ENCODE measurements at places on chromosomes 2 and 18. TPM values are rescaled to one million over a fixed set of nuclear protein-coding genes. Genes with fewer than 3 reads are reported as not detected.

GRCh38 chr18:58449464-58449863 lies 179.4 kb downstream of the ALPK2 start:
- no peak for DNase-seq

DNA sequence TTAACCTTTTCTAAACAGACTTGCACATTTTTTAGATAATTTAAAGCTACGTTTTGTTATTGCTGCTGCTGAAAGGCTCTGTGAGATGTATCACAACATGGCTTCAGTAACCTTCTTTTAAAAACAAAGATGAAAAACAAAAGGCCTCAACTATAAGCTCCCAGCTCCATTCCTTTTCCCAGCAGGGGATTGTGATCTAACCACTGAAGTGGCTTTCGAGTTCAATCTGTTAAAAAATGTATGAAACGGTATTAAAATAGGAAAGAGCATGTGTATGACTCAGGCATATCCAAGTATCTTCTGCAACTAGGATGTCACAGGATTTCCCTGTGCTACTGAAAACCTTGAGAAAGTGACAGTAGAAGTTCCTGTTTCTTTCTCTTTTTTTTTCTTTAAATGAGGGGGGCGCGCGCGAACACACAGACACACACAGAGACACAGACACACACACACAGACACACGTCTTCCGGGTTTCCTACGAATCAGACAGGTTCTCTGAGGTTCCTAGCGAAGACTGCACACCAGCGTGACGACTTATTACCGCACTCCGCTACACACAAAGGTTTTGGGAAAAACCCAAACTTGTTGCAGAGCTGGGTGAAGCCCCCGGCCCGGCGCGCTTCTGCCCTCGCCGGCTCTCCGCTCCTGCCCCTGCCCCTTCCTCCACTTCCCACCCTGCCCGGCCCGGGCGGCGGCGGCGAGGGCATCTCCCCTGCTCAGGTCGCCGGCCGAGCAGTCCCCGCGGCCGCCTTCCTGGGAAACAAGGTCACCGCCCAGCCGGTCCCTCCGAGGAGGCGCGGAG lies 86.8 kb downstream of the RBMS1 start:
- peak; percentile 66 for DNase-seq

Gene PLEKHM3
- 2.0 TPM for total RNA-seq

- peak; percentile 18 for DNase-seq
Observed at GRCh38 chr2:231877533-231878456, 48.4 kb downstream of the NPPC start.

DNA sequence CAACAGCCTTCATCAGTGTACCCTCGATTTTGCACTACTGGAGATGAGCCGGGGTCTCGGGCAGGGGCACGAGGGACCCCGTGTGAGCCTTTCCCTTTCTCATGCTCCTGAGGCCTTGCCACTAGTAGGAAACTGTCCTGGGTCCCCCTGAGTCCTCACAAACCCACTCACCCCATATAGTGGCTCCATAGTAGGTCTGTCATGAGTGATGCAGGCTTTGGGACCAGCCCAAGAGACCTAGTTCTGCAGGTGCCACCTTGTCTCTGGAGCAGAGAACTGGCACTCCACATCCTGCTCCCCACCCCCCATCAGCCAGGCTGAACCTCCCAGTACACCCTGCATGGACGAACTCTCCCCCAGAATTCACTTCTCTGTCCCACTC lies 187.1 kb downstream of the SMAD7 start:
- no peak for DNase-seq

GRCh38 chr2:127619877-127620705 lies 25.9 kb upstream of the GPR17 start:
- no peak for DNase-seq

DNA sequence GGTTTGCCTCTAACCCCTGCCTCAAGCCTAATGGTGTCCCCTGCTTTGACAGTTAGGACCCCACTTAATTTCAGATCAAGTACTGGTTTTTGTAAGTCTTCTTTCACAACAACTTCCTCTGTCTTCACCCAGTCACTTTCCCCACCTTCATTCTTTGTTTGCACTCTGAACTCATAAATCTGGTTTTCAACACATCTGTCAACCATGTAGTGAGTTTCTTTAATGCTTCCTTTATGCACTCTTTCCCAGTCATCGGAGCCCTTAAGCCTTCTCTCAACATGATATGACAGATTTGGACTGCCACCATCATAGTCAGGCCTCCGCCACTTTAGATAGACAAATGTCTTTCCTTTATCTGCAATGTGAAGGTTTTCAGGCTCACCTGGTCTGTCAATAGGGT lies 109.1 kb downstream of the PLEKHA3 start:
- no peak for DNase-seq

- no peak for DNase-seq
Observed at GRCh38 chr2:127422559-127423477, 4.6 kb downstream of the PROC start.

GRCh38 chr2:156956161-156956560 lies 301.3 kb upstream of the GALNT5 start:
- DNase-seq, result no peak

Gene KCNG3
- total RNA-seq, result 7.1 TPM

Gene GRB14
- not detected for total RNA-seq

Gene C2orf74
- 37.5 TPM for total RNA-seq

- DNase-seq, result no peak
Observed at GRCh38 chr18:7726522-7726921, 159.4 kb downstream of the PTPRM start.

- DNase-seq, result no peak
Observed at GRCh38 chr2:85889627-85890281, 964 bp upstream of the ST3GAL5 start.

Gene RAMP1
- 1.7 TPM for total RNA-seq

DNA sequence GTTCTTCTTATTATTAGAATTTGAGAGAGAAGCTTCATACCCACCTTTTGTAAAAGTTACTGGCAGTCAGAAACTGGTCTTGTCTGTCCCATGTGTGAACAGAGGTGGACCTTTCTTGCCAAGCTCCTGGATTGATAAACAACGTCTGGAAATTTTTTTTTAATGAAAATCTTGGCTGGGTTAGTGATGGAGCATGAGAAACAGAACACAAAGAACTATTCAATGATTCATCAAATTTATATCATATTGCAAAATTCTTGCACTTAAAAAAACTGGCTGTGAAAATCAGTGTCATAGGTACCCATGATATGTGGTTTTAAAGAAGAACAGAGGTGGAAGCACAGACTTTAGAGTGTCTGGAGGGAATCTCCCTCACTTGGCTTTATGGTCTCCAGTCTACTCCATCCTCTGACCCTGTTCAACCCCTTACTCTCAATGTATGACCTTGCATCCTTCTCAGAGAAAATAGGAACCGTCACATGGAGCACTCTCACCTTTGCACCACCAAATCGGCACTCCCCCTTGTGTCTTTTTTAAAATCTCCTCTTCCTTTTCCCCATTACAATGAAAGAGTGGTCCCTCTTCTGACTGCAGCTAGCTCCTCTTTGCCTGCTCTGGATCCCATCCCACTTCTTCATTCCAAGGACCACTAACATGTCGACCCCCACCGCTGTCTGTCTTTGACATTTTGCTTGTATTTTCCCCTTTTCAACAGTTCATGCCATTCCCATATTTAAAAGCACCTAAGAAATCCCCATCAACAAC lies 58.2 kb downstream of the COPS8 start:
- no peak for DNase-seq

- peak; percentile 27 for DNase-seq
Observed at GRCh38 chr2:230896346-230897115, 28.5 kb downstream of the GPR55 start.

Gene GPN1
- 70.2 TPM for total RNA-seq

Gene CROCC2
- not detected for total RNA-seq

Gene MAP4K4
- total RNA-seq, result 83.1 TPM

GRCh38 chr2:17815468-17816184 lies 634 bp upstream of the MSGN1 start:
- DNase-seq, result no peak

DNA sequence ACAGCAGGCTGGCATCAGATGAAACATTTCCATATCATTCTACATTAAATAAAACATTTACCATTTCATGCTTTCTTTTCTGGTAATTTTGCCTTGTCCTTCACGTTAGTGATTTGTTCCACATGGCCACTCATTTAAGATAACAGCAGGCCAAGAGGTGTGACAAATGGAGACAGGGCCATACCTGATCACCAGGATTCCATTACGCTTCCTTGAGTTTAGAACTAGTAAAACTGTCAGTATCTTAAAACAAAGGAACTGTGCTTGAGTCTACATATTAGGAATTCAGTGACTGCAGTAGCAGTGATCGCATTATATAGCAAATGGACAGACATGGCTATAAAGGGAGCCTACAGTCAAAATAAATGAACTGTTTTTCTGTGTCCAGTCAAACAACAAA lies 155.1 kb upstream of the FSHR start:
- no peak for DNase-seq

GRCh38 chr2:74097574-74097973 lies 50.1 kb downstream of the BOLA3 start:
- DNase-seq, result no peak

Measured in SJSA1 (cell line).